ENCODE measurements at places on chromosomes 1 and 21.

DNA sequence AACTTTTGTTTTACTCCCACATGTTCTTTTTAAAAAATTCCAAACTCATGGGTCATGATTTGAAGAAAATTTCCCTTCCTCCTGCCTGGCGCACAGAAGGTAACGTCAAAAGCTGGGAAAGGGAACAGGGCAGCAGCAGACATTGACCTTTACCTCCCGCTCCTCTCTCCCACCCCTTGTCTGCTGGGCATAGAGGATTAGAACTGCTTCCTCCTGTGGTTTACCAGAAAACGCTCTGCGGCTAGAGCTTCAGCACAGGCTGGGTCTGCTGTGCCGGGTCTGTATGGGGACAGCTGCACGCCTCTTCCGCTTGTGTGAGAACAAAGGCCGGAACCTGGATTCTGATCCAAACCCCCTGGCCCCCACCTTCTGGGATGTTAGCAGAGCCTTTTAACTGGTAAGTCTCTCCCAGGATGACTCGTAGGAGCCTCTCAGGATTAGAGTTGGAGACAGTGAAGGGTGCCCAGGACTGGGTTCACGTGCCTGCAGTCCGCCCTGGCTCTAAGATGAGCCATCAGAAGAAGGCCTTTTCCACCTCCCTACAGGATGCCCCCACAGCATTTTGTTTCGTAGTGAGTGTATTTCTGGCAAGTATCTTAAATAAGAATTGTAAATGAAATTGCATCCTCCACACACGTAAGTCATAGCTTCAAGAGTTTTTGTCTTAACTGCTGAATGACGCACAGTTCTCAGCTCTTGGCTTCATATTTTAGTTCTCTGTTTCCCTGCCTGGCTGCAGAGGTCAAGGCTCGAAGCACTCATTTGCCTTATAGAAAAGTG, 5.2 kb downstream of the H6PD start:
- DNase-seq: peak; percentile 47

DNA sequence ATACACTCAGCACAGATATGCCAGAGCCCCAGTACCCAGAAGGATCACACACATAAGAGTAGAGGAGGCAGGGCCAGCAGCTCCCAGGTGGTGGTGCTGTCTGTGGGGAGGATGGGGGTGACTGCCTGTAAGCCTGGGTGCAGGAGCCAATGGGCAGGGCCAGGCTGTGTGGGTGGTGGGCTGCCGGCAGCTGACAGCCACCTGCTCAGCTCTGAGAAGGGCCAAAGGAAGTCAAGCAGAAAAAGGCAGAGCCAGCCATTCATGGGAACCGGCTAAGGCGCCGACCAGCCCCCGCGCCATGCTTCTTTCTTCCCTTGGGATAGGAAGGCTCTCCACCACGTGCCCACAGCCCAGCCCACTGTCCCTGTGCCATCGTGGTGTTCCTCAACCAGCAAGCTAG, 14.1 kb downstream of the PIK3C2B start:
- DNase-seq: no peak

DNA sequence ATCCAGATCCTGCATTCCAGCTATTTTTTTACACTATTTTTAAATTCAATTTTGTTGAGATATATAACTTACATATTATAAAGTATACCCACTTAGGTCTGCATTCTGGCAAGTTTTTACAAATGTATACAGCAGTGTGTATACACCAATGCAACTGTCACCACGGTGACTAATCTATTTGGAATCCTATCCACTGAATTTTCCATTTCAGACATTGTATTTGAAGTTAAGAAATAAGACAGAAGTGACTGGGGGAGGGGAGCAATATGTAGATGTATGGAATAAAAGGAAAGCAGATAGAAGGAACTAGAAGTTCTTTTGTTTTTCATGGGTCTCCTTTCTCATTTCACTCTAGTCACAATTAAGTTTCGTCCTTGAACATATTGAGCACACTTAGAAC, 431.5 kb upstream of the CHRM3 start:
- DNase-seq: no peak

DNA sequence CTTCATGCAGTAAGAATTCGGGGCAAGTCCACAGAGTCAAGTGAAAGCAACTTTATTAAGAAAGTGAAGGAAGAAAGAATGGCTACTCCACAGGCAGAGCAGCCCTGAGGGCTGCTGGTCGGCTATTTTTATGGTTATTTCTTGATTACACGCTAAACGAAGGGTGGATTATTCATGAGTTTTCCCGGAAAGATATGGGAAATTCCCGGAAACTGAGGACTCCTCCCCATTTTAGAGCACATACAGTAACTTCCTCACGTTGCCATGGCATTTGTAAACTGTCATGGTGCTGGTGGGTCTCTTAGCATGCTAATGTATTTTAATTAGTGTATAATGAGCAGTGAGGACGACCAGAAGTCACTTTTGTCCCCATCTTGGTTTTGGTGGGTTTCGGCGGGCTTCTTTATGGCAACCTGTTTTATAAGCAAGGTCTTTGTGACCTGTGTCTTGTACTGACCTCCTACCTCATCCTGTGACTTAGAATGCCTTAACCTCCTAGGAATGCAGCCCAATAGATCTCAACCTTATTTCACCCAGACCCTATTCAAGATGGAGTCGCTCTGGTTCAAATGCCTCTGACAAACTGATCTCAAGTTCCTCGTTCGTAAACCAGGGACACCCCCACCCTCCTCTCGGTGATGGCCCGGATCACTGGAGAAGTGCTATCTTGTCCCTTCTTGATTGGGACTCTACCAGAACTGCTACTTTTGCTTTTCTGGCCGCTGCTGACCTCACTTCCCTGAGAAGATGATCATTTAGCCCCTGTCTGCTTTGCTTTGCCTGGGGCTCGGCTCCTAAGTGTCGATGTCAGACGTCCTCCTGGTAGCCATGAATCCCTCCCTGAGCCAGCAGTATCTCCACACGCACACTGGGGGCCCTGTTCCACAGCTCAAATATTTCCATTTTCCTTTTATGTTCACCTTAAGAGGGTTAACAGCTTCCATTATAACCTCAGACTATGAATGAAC, 48.8 kb downstream of the CLSTN1 start:
- DNase-seq: no peak

DNA sequence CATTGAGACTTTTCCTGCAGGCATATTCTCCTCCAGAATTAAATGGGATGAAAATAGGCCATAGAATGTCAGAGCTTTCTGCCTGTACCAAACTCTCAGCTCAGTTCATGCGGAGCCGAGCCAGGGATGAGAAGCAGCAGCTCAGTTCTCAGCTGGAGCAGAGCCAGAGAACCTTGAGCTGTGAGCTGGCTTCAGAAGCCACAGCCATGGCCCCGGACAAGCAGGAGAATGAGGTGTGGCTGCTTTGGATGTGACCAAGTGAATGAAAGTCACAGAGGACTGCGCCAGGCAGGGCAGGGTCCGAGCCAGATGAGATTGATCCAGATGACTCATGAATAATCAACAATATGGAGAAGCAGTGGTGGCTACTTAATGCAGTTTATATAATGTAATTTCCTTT, 633.8 kb downstream of the NCAM2 start:
- DNase-seq: no peak

DNA sequence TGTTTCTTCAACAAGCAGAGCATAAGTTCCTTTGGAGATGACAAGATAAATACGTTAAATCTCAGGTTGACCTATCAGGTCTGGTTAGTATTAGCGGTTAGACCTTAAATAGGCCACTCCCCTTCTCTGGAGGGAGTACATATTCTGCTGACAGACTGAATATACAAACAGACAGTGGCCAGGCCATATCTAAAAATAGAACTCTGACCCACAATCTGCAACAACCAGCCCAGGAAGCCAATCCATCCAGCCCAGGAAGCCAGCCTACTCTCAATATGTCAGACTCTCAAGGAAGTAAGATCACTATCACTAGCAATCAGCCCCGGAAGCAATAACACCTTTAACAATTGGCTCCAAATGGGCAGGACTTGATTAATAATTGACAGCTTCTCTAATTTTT, 6.7 kb downstream of the IL20 start:
- no peak for DNase-seq

GRCh38 chr1:228372183-228373003, 34.2 kb downstream of the TRIM11 start:
- DNase-seq: no peak

DNA sequence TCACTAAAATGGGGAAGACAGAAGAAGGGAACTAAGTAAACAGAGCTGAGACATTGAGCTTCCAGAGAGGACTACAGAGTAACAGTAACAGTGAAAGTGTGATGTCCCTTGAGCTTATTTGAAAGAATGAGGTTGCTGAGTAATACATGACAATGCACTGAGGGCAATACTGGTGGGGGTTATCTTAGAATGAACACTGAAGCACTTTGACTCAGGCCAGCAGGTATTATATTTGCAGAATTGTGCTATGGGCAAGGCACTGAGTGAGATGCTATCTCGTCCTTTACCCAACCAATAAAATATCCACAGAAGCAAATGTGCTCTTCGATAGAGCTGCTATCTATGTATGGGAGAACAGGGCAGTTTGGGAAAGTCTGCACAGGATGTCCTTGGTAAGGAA, 133.2 kb downstream of the DISP1 start:
- no peak for DNase-seq

- no peak for DNase-seq
Observed at GRCh38 chr1:227388214-227389168, 70.2 kb upstream of the CDC42BPA start.

- no peak for DNase-seq
Observed at GRCh38 chr1:3772715-3773571, at the start of gene SMIM1. SMIM1 (plus strand) TSS chr1:3772749; CDS start chr1:3775374, 2,625 bp downstream.

GRCh38 chr1:228955691-228956090, 220.4 kb downstream of the RHOU start:
- no peak for DNase-seq

DNA sequence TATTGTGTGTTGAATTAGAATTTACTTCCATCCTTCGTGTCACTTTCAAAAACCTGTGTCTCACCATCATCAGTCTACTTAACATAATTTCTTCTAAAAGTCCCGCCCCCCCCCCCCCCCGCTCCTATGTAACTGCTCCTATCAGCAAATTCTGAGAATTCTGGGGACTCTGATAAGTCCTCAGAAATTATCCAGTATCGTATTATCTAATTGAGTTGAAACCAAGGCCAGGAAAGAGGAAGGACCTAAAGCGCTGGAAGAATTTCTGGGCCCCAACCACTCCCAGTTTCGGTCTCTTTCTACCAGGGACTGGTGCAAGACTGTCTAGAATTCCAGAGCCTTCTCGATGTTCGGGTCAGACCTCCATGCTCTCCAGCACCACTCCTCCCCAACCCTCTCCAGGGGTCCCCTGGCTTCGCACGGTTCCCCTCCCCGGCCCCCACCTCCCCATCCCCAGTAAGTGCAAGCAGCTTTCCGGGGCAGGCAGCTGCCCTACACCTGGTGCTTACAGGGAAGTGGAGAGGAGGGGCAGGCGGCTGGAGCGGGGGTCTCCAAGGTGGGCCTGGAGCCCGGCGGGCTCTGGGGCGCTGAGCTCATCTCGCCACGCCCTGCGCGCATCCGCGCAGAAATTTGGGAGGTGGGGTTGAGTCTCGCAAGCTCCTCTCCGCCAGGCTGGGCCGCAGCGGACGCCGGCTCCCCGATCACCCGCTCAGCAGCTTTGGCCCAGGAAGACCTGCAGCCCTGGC, 16.0 kb upstream of the ZNF496 start:
- DNase-seq: no peak

- DNase-seq: no peak
Observed at GRCh38 chr1:81840805-81841204, 40.1 kb downstream of the ADGRL2 start.

All from activated CD4-positive, alpha-beta T cell treated with anti-CD3 and anti-CD28 coated beads, Interleukin-2, amount 50 U/mL, for 48 hours (primary cell).